Ascending aorta (tissue), 2 donors: ENCODE measurements at places on chromosomes 5 and 9.
A peak's percentile ranks its signal among the peaks of the same experiment; 100 is the strongest.

- H3K4me1 ChIP-seq, result no peaks in the 10 kb centered on the region
- H3K27ac ChIP-seq, result peak overlapping the region; percentile 92
- H3K36me3 ChIP-seq, result no peaks in the 10 kb centered on the region
- DNase-seq, result no peak
- peak overlapping the region; percentile 84 for H3K4me3 ChIP-seq
Observed at GRCh38 chr5:71586052-71586940, 844 bp upstream of the MCCC2 start.

DNA sequence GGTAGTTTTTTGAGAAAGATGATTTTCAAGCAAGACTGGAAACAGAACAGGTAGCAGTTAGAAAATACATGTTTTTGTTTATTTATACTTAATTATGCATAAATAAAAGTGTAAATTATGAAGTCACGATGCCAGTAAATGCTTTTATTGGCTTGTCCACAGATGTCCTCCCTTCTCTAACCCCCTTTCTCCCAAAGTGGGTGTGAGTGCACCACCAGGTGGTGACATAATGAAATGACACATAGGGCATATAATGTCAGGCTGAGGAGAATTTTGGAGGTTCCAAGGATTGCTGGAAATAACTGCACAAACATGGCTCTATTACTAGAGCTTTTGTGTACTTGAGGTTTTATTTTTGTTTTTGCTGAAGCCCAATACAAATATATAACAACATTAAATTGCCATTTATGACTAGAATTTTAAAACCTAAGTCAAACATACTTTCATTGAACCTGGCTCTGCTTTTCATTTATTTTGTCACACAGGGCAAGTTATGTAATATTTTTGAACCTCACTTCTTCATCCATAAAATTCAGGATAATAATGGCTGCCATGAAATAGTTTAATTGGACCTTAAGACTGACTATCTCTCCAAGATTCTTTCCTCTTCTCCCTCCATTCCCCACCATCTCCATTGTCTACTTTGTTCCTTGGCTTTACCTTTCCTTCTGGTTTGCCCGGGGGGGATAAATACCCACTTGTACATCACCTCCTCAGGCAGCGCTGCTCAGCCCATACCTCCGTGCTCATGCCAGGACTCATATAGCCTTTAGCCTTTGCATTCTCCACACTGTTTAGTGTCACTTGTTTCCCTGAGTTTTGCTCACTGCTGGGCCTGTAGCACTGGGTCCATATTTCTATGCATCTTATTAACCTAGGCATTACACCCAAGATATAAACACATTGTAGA, 168.8 kb downstream of the PDE4D start:
- no peaks in the 10 kb centered on the region for H3K4me1 ChIP-seq
- no peaks in the 10 kb centered on the region for H3K27me3 ChIP-seq
- no peak overlapping the region for H3K4me3 ChIP-seq
- no peak for DNase-seq

- no peak for DNase-seq
- no peak overlapping the region for H3K27ac ChIP-seq
- H3K27me3 ChIP-seq, result no peaks in the 10 kb centered on the region
- H3K36me3 ChIP-seq, result peaks cover 55% of the 10 kb centered on the region
- H3K4me3 ChIP-seq, result no peak overlapping the region
Observed at GRCh38 chr9:92725266-92725545, 39.4 kb downstream of the BICD2 start.

GRCh38 chr9:114790521-114790920, 15.3 kb downstream of the TNFSF15 start:
- no peak overlapping the region for H3K27ac ChIP-seq
- H3K36me3 ChIP-seq, result no peaks in the 10 kb centered on the region
- no peaks in the 10 kb centered on the region for H3K27me3 ChIP-seq
- DNase-seq, result no peak

GRCh38 chr5:87560528-87560927, 147.8 kb upstream of the CCNH start:
- H3K4me1 ChIP-seq, result no peaks in the 10 kb centered on the region
- H3K27me3 ChIP-seq, result no peaks in the 10 kb centered on the region

DNA sequence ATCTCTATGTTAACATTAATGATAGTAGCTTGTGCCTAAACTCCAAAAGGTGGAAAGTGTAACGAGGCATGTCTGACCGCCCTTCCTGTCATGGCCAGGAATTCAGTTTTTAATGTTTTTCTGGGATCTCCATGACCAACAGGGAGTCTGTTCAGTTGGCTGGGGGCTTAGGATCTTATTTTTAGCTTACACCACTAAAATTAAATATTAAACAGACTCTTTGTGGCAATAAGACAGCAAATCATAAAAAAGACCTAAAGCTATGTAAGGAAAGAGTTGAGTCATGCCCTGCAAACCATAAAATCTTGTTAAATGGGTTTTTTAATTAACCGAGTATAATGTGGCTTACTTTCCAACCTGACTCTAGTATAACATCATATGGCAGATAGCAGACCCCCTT, 247.8 kb downstream of the DIRAS2 start:
- DNase-seq, result no peak
- no peaks in the 10 kb centered on the region for H3K27me3 ChIP-seq
- H3K27ac ChIP-seq, result no peak overlapping the region

DNA sequence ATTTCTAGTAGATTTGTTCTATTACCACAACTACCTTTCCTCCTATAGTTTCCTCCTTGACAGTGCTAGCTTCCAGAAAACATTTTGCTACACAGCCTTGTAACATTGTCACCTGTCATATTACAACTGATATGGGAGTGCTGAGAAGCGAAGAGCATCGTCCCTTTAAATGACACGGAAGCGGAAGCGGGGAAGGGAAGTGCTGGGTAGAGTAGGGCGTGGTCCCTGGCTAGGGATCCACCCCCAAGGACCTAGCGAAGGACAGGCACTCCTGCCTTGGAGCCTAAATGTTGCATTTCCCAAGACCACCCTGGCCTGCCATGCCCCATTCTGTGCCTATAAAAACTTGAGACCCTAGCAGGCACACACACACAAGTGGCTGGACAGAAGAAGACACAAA, 57.4 kb upstream of the RANBP6 start:
- H3K27ac ChIP-seq, result no peak overlapping the region
- H3K27me3 ChIP-seq, result no peaks in the 10 kb centered on the region
- H3K4me3 ChIP-seq, result no peak overlapping the region
- DNase-seq, result no peak
- no peaks in the 10 kb centered on the region for H3K4me1 ChIP-seq

DNA sequence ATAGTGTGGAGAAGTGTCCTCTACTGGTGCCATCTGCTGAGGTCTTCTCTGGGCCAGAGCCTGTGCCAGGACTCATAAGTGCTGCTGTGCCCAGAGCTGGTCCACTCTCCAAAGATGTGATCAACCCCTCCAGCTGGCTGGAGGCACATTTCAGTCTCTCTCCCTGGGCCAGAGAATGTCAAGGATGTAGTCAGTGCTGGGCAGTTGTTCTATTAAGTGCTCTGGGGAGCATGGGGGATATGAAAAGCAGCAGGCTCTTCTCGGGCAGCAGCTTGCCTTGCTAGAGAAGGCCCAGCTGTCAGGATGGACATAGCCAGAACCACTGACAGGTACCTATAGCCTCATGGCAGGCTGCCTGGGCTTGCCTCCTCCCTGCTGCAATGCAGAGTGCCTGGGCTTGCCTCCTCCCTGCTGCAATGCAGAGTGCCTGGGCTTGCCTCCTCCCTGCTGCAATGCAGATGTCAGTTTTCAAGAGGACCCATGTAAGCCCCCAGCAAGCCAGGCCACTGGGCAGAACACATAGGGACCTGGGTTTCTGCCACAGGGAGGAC, 157.2 kb upstream of the PANK3 start:
- no peaks in the 10 kb centered on the region for H3K36me3 ChIP-seq
- H3K4me1 ChIP-seq, result peaks cover 17% of the 10 kb centered on the region
- no peak for DNase-seq
- peak overlapping the region; percentile 76 for H3K27ac ChIP-seq

GRCh38 chr9:38634315-38634714, 13.9 kb upstream of the ANKRD18A start:
- no peaks in the 10 kb centered on the region for H3K4me1 ChIP-seq
- H3K36me3 ChIP-seq, result no peaks in the 10 kb centered on the region
- H3K27ac ChIP-seq, result no peak overlapping the region
- H3K27me3 ChIP-seq, result no peaks in the 10 kb centered on the region
- H3K4me3 ChIP-seq, result no peak overlapping the region

DNA sequence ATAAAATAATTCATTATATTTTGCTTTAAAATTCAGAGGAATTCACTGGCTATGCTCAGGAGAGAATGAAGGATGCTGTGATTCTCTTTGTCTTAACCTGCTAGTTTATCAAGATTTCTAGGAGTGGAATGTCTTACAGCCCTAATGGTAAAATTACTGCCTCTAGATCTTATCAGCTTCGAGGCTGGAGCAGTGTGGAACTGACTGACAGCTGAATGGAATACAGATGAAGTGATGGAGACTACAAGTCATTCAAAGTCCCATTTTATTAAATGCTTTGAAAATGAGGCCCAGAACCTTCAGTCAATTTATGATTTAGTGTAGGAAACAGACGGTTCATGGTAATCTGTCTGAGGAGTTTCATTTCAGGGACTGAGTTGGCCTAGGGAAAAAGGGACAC, 202.1 kb downstream of the RFX3 start:
- no peaks in the 10 kb centered on the region for H3K36me3 ChIP-seq
- DNase-seq, result no peak
- H3K27ac ChIP-seq, result no peak overlapping the region
- no peak overlapping the region for H3K4me3 ChIP-seq
